ENCODE measurements at places on chromosomes 7 and 10. TPM values are rescaled to one million over a fixed set of nuclear protein-coding genes. Genes with fewer than 3 reads are reported as not detected.

PAX2 gene
- not detected for total RNA-seq

GRCh38 chr10:130867446-130868194, 443.9 kb downstream of the TCERG1L start:
- no peaks in the 10 kb centered on the region for H3K27me3 ChIP-seq
- H3K36me3 ChIP-seq: no peaks in the 10 kb centered on the region
- no peaks in the 10 kb centered on the region for H3K4me1 ChIP-seq
- DNase-seq: no peak
- no peak overlapping the region for H3K27ac ChIP-seq

CTAGE8 gene
- 2.1 TPM for total RNA-seq

GRCh38 chr10:109765838-109766237, 157.5 kb downstream of the XPNPEP1 start:
- DNase-seq: no peak
- H3K4me1 ChIP-seq: peaks cover 13% of the 10 kb centered on the region
- H3K4me3 ChIP-seq: no peak overlapping the region
- H3K27ac ChIP-seq: no peak overlapping the region

DNA sequence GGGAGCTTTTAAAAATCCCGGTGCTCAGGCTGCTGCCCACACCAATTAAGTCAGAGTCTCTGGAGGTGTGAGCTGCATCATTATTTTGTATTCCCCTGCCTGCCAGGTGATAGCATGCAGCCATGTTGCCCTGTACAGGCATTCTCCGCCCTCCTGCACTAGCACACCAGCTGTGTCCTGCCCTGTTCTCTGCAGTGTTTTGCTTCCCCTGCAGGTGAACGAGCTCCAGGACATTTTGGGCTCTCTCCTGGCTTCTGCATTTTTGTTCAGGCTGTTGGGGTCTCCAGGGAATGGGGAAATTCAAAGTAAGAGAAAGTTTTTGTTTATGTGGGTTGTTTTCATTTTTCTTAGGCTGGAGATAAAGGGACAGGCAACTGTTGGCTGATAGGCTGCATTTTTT, 271.0 kb upstream of the COBL start:
- no peaks in the 10 kb centered on the region for H3K4me1 ChIP-seq
- H3K36me3 ChIP-seq: no peaks in the 10 kb centered on the region
- no peaks in the 10 kb centered on the region for H3K27me3 ChIP-seq
- no peak overlapping the region for H3K4me3 ChIP-seq
- H3K27ac ChIP-seq: no peak overlapping the region

DNA sequence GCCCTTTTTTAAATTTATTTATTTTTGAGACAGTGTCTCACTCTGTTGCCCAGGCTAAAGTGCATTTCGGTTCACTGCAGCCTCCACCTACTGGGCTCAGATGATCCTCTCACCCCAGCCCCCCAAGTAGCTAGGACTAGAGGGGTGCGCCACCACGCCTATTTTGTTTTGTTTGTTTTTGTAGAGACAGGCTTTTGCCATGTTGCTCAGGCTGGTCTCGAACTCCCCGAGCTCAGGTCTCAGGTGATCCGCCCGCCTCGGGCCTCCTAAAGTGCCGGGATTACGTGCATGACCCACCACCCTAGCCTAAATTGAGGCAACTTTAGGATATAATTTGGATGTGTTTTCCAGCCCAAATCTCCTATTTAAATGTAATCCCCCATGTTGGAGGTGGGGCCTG, 805 bp downstream of the ZNF736 start:
- DNase-seq: no peak
- H3K27ac ChIP-seq: no peak overlapping the region
- peaks cover 8% of the 10 kb centered on the region for H3K4me1 ChIP-seq
- peak overlapping the region; percentile 83 for H3K4me3 ChIP-seq
- H3K36me3 ChIP-seq: no peaks in the 10 kb centered on the region
- H3K27me3 ChIP-seq: no peaks in the 10 kb centered on the region

DNA sequence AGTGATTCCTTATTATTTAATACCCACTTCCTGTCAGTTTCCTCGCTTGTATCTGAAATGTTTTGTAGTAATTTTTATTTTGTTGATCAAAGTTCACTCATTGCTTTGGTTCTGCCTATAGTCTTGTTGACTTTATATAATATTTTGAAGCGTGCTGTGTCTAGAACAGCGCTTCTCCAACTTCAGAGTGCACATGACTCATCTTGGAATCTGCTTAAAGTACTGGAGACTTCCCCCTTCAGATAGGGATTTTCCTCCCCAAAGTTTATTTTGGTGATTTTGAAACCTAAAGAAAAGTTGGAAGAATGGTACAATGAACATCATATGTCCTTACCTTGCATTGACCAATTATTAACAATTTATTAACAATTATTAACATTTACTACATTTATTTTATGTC, 5.8 kb downstream of the COMTD1 start:
- no peak for DNase-seq
- H3K4me3 ChIP-seq: no peak overlapping the region
- no peak overlapping the region for H3K27ac ChIP-seq
- H3K36me3 ChIP-seq: peaks cover 9% of the 10 kb centered on the region
- no peaks in the 10 kb centered on the region for H3K27me3 ChIP-seq

EZH2 gene
- total RNA-seq: not detected

DNA sequence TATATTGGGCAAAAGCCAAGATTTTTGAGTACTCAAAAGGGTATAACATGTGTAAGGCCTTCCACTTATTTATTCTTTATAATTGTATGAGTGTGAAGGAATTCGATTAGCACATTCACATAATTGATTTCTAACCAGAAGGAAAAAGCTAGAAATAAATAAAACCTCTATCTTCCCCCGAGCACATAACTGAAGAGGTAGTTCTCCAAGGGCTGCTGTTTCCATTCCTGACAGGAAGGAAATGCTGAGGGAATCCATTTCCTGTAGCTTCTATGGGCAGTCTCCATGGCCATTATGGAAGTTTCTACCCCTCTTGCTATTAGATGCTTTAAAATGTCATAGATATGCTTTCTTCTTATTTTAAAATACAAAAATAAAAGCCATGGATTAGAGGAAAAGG, 70.5 kb upstream of the ABCB5 start:
- DNase-seq: no peak
- H3K4me3 ChIP-seq: no peak overlapping the region
- H3K27me3 ChIP-seq: no peaks in the 10 kb centered on the region
- H3K4me1 ChIP-seq: no peaks in the 10 kb centered on the region
- no peaks in the 10 kb centered on the region for H3K36me3 ChIP-seq

CALCR gene
- total RNA-seq: not detected

GRCh38 chr10:14001298-14002040, 329.3 kb downstream of the FRMD4A start:
- DNase-seq: no peak
- no peak overlapping the region for H3K4me3 ChIP-seq
- H3K36me3 ChIP-seq: no peaks in the 10 kb centered on the region
- no peaks in the 10 kb centered on the region for H3K4me1 ChIP-seq

DNA sequence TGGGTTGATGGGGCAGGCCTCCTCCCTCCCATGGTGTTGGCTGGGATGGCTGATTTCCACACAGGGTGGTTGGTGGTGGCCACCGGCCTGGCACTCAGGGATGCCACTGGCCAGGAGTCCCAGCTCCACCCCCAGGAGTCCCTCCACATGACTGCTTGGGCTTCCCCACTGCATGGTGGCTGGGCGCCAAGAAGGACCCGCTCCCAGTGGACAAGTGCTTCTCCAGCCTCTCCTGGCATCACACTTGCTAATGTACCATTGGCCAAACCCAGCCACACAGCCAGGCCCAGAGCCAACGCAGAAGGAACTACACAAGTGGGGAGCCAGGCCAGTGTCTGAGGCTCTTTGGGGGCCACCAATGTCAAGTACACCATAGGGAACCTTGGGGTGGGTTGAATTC, 73.6 kb upstream of the DNAAF5 start:
- no peaks in the 10 kb centered on the region for H3K36me3 ChIP-seq

- no peaks in the 10 kb centered on the region for H3K4me1 ChIP-seq
- no peaks in the 10 kb centered on the region for H3K27me3 ChIP-seq
- DNase-seq: no peak
- no peak overlapping the region for H3K4me3 ChIP-seq
- no peak overlapping the region for H3K27ac ChIP-seq
Measured at GRCh38 chr7:95840953-95841950, 68.9 kb downstream of the DYNC1I1 start.
